Activated naive CD4-positive, alpha-beta T cell treated with anti-CD3 and anti-CD28 coated beads, Interleukin-2, amount 50 U/mL, for 72 hours (primary cell): ENCODE measurements at places on chromosomes 3 and 15.

DNA sequence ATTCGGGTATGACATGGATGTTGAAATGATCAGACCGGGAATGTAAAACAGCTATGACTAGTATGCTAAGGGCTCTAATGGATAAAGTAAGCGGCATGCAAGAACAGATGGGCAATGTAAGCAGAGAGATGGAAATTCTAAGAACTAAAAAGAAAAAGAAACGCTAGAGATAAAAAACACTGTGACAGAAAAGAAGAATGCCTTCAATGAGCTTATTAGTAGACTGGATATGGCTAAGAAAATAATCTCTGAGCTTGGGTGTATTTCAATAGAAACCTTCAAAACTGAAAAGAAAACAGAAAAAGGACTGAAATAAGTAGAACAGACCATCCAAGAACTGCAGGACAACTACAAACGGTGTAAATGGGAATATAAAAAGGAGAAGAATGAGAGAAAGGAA lies 101.2 kb downstream of the HES1 start:
- no peak for DNase-seq

GRCh38 chr3:116030131-116030850 lies 407.0 kb downstream of the GAP43 start:
- DNase-seq, result no peak

DNA sequence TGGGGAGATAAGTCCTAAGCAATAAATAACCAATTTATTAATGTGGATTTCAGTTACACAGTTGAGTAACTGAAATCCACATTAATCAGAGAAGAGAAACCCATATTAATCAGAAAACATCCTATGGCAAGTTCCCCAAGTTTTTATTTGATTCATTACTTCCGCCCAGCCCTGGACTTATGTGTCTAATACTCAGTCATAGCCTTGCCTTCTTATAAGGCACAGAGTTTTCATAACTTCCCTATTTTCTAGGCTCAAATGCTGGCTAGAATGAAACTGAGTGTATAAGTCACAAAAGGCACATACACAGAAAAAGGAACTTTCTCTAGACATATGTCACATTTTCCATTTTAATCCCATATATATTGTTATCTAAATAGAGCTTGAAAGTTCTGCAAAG lies 28.8 kb downstream of the CD47 start:
- DNase-seq, result no peak

DNA sequence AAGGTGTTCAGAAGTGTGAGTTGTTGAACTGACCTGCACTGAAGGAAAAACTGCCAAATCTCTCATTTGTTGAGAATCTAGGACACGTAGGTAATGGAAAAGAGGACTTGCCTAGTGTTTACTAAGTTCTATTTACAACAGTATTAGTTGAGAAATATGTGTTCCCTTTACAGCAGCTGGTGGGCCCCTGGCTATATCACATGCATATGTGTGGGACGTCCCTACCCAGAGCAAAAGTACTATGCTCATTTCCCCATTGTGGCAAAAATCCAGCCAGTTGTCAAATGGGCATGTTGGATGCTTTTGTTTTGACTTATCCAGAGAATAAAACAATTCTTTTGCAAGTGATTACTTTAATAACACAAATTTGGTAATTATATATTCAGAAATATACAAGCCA lies 113.3 kb upstream of the PTX3 start:
- no peak for DNase-seq

- DNase-seq, result no peak
These were observed 29.6 kb downstream of the PSMD6 start for GRCh38 chr3:63993653-63994079.

GRCh38 chr3:71543371-71544016 lies 40.0 kb downstream of the FOXP1 start:
- peak; percentile 54 for DNase-seq

DNA sequence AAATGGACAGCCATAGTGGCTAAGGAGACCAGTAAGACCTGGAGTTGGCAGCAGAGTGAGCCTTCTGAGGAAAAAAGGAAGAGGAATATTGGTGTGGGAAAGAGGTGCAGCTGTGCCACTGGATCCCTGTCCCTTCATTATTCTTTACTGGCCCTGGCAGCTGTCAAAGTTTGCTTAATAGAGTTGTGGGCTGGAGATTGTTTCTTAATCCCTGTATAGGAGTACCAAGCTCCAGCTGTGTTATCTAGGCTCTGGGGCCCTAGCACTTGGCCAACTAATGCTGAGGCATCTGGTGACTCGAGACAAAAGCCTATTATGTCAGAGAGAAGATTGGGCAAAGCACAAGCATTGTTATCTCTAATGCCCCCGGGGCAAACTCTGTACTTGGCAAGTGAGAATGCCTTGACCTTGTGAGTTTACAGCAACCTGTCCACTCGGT lies 61.4 kb downstream of the ZNF609 start:
- no peak for DNase-seq

DNA sequence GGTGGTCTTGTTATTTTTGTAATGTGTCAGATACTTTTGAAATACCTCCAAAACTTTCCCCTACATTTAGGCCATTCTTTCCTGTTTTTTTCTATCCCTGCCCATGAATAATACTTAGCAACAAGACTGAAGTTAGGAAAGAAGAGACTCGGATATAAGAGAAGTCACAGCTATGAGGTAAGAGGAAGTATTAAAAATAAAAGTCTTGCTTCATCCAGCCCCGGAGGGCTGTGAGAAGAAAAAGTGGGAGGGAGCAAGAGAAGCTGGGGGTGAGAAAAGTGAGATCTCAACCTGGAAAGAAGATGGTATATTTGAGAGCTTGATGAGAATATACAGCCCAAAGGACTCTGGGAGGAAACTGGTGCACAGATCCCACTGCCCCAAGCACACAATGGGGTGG lies 213.5 kb upstream of the CDIN1 start:
- no peak for DNase-seq

DNA sequence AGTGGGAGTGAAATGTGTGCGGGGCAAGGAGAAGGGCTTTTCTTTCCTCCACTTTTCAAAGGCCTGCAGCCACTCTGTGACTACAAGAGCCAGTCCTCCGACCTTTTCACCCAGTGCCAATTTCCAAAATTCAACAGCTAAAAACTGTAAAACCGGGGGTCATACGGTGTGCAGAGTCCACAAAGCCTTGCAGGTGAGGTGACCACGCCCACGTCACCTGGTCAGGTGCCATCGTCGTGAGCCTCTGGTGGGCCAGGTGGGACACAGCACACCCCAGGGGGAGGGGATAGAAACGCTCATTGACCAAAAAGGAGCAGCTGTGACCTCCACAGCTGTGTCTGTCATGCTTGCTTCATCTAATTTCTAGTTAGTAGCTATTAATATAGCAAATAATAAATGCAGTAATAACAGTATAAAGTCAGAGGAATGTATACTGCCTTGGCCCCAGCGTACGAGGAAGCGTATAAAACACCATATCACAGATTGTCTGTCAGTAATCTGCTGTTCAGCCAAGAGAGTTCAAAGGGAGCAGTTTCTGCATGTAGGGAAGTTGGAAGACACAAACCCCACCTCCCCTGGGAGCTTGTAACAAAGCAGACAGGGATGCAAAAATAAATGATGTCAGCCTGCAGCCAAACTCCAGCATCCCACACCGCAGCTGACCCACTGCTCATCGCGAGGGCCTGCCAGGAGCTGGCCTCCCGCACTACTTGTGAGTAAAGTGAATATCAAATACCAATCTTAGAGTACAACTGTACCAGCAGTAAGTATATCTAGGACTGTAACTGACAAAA lies 86.7 kb downstream of the VGLL4 start:
- no peak for DNase-seq

DNA sequence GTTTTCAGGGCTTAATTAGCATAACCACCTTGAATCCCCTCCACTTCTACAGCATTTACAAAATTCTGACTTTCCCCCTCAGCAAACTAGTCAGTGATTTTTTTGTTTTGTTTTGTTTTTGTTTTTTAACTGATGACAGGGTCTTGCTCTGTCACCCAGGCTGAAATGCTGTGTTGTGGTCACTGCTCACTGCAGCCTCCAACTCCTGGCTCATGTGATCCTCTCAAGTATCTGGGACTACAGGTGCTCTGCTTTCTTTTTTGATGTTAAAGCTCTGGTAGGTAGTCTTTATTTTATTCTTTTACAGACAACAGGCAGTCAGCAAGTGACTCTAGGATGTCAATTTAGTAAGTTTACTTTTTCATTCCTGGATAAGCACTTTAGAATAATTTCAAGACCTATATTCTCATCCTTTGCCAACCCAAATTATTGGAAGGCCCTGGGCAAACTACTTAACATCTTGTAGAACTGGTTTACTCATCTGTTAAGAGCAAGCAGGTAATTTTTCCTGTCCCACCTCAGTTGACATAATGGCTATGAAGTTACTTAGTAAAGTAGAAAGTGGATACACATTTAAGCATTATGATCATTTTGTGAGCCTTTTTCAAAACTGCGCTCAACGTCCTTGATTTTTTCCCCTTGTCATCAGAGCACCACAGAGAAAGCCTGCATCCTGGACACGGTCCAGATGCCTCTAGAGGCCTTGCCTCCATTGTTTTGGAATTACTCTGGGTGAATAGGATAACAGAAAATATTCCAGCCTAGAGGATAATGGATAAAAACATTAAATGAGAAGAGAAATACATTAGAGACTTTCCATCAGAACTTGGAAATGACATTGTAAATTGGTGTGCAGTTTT lies 69.9 kb upstream of the NDUFB4 start:
- DNase-seq, result no peak
